Foreskin keratinocyte (primary cell): ENCODE measurements at places on chromosomes 5 and 9.

GRCh38 chr5:157025093-157025698, 33.7 kb downstream of the HAVCR1 start:
- DNase-seq: no peak

DNA sequence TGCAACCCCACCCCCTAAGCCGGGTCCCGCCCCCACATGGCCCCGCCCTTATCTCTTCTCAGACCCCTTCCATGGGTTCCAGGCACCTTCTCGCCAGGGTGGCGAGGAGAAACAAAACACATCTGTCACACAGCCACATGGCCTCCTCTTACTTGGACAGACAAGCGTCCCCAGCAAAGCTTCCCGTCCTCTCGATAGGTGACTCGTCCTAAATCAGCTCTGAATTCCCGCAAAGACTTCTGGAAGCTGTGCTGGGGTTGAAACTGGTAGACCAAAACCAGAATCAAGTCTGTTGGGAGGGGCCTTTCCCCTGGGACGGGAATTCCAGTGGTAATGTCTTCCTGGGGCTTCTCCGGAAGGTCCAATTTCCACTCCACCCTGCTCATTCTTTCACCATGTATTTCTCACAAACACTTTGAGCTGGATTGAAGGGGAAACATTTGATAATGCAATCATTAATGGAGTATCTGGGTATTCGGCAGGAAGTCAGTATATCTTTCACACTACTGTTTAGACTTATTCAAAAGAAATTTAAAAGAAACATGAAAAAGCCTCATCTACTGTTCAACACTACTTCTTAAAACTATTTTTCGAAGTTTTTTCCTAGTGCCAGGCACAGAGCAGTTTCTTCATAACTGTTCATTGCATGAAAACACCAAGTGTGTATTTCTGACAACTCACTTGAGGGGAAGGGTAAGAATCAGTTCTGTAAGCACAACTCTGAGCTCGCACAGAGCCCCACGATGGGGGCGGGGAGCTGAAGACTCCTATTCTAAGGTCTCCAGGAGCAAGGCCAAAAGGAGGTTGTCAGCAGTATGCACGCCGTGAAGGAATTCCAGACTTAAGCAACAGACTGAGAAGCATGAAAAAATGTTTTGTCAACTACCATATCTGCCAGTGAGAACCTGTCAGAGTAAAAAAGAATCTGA, 644 bp upstream of the CTNNAL1 start:
- peak; percentile 68 for DNase-seq

DNA sequence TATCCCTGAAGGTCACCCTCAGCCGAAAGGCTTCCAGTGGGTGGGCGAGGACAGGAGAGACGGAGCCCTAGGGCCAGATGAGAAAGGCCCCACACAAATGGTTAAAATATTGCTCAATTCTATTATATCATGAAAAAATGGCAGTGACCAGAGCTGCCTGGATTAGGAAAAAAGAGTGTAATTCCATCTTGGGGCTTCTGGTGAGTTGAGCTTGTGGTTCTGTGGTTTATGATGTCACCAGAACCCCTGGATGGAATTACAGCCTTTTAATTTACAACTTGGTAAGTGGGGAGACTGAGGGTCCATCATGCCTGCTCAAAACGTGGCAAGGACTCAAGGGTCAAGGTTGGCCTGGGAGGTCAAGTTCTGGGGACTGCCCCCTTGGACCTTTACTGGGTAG, 55.5 kb upstream of the STC2 start:
- DNase-seq: no peak

DNA sequence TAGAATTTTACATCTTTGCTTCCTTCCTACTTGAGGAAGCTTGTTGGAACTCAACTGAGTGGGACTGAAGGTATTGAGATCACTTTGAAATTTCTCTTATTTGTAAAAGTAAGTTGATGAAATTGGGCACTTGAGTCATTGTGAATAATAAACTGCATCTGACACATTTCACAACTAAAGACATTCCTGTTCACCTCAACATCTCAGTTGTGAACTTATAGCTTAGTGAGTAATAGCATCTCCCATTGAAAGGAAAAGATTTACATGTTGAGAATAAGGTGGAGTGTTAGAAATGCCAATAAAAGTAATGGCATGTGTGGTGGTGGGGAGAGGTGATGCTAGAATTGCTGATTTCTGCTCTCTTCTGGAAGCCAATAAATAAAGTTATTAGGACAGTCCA, 145.0 kb downstream of the SLC24A2 start:
- peak; percentile 28 for DNase-seq

DNA sequence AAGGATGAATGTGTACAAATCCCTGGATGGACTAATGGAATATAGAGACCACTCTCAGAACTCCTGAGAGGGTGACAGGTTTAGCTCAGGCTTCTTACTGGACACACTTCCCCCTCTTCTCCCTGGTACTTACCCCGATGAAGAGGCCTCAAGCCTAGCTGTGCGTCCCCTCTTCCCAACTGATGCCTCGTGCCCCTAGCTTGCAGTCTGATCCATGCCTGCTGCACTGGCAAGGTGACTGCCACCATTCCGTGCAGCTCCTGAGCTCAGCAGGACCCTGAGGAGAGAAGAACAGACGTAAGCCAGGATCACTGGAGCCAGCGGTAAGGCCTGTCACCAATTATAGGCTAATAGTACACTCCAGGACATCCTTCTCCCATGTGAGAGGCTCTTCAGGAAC, 5.5 kb upstream of the STOML2 start:
- DNase-seq: no peak

GRCh38 chr5:157161996-157162395, 4.1 kb downstream of the GARIN3 start:
- DNase-seq: no peak

- no peak for DNase-seq
Observed at GRCh38 chr5:168313596-168314204, 22.3 kb downstream of the WWC1 start.

GRCh38 chr9:83130541-83130940, 67.6 kb upstream of the RASEF start:
- peak; percentile 71 for DNase-seq

- DNase-seq: no peak
Observed at GRCh38 chr5:3517348-3517747, 78.3 kb upstream of the IRX1 start.

DNA sequence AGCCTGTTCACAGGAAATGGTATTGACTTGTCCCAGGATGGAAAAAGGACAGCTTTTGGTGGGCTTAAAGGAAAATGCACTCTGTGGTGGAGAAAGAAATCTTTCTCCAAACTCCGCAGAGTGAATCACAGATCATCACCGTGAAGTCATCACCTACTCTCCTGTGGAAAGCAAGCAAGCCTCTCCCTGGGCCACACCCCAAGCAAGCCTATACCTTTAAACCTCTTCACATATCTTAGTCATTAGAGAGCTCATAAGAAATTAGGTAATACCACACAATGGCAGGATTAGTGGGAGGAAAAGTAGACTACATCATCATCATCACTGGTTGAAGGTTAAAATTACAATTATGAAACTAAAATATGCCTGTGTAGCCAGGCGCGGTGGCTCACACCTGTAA, 23.2 kb downstream of the TLE1 start:
- peak; percentile 70 for DNase-seq

GRCh38 chr5:172086194-172086975, 79.9 kb upstream of the FBXW11 start:
- DNase-seq: no peak

DNA sequence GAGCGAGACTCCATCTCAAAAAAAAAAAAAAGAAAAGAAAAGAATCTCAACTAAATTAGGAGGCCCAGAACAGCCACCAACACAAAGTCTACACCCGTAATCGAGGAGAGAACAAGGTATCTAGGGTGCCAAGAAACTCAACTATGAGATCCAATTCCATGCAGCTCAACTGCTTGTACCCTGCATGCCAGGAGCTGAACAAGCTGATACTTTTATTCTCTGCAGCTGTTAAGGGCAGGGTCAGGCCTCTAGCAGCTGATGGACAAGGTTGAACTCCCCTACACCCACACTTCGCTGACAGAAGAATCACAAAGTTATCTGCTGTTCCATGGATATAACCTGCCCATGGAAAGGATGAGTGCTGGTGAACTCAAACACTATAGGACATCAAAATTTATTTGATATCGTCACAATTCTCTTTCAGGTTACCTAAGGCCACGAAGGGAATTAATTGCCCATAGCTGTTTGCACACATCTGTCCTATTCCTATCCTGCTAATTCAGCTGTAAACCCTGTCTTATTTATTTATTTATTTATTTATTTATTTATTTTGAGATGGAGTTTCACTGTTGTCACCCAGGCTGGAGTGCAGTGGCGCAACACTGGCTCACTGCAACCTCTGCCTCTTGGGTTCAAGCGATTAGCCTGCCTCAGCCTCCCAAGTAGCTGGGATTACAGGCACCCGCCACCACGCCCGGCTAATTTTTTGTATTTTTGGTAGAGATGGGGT, 20.7 kb downstream of the UBAP2 start:
- DNase-seq: no peak

DNA sequence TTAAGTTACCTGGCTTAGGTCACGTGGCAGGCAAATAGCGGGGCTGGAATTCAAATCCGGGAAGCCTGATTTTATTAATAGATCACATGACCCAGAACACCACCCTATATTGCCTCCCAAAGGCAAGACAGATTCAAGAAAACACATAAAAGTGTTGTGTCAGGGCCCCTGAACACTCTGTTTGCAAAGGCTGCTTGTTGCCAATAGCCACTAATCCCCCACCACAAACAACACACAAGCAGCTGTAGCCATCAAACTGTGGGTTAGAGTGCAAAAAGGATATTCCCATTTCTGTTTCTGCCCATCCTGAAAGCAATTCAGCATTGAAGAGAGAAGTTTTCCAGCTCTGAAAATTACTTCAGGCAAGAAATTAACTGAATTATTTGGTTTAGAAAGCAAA, 358.9 kb upstream of the RFX3 start:
- DNase-seq: no peak

DNA sequence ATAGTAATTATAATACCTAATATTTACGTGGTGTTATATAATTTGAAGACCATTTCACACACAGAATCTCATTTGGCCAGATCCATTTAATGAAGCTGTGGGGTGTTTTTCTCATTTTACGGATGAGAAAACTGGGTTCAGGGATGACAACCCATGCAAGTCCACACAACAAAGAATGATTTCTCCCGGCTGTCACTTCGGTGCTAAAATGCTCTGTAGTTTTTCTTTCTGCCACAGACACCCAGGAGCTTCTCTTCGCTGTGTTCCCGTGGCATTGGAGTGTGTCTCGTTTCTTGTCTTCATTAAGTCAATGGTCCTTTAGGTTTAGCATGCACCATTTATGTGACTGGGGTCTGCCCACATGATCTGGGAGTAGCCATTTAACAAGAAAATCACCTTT, 308.5 kb downstream of the ENC1 start:
- DNase-seq: no peak

- DNase-seq: no peak
Observed at GRCh38 chr5:134997015-134997414, 29.3 kb downstream of the CATSPER3 start.

DNA sequence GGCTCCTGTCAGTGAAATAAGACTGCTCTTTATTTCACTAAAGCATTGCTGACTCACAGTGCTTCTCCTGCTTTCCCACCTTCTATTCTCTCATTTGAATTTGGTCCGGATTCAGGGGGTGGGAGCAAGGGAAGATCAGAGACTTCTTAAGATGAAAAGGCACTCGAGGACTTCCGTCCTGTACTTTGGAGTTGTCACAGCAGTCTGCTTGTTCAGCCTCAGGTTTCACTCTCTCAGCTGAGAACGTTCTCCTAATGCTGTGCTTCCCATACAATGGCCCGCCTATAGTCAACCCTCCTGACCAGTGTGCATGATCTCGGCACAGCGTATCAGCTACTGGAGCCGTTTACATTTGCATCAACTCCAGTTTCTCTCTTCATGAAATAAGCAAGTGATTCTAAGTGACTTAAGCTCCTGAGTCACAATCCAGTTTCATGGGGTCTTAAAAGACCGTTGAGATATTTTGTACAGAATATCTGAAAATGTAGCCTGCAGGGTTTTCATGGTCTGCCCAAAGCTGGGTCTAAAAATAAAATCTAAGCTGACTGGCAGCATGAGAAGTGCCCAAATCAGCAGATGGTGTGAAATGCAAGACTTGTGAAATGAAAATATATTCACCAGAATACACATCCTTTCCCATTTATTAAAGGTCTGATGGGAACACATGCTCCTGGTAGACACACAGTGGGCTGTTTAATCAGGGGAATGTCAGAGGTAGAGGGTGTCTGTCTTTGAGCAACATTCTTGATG, 145.0 kb downstream of the ADCY2 start:
- no peak for DNase-seq

GRCh38 chr5:148937239-148937638, 110.8 kb downstream of the ADRB2 start:
- no peak for DNase-seq

DNA sequence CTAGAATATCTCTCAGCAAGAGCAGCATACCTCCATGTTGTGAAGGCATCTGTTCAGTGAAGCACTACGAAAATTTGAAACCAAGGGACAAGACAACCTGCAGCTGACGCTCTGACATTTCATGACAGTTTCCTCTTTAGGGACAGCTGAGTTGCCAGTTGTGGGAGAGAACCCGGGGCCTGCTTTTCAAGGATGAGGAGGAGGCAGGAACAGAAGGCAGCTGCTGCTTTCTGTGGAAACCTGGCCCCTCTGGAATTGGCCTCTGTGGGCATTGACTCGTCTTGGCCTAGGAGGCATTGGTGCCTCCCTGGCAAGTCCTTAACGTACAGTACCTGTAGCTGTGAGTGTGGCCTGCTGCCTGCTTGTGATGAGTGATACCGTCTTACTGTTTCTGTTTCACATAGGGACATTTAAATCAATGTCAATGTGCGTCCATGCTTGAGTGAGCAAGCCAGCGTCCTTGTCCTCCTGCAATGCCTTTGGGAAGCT, 21.6 kb downstream of the SLC46A2 start:
- no peak for DNase-seq

GRCh38 chr9:137195525-137196220, 4.9 kb downstream of the TPRN start:
- DNase-seq: no peak

GRCh38 chr5:74633695-74634094, 6.8 kb downstream of the ENC1 start:
- no peak for DNase-seq

DNA sequence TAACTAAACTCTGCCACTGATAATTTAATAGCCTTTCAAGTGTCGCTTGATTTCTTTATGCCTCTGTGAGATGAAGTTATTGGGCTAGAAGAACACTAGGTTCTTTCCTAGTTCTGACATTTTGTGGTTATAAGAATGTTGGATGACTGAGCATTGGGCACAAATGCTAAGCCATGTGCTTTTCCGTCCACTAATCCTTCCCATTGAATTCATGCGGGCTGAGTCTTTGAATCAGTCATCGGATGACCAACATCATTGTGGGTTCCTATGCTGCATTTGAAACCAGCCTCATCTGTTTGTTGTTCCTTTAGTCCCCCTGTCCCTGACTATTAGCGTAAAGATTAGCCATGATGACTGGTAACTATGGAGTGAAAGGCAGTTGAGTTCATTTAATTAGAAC, 58.5 kb downstream of the ALDH1A1 start:
- DNase-seq: no peak

DNA sequence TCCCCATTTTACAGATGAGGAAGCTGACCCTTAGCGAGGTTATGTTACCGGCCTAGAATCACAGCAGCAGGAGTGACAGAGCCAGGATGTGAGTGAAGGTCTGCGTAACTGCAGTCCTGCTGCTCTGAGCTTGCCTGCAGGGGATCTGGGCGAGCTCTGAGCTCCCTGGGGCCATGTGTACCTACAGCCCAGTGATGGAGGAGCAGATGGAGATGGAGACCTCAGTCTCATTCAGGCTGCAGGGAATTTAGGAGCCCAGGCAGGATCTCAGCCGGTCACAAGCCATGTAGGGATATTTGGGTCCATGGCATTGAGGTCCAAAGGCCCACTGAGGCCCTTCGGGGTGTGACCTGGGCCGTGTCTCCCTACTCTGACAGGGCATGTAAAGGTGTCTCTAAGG, 170.6 kb downstream of the CACNA1B start:
- DNase-seq: no peak

- no peak for DNase-seq
Observed at GRCh38 chr5:172630986-172631385, 10.1 kb upstream of the NEURL1B start.
